ENCODE measurements at places on chromosomes 11 and 22.

DNA sequence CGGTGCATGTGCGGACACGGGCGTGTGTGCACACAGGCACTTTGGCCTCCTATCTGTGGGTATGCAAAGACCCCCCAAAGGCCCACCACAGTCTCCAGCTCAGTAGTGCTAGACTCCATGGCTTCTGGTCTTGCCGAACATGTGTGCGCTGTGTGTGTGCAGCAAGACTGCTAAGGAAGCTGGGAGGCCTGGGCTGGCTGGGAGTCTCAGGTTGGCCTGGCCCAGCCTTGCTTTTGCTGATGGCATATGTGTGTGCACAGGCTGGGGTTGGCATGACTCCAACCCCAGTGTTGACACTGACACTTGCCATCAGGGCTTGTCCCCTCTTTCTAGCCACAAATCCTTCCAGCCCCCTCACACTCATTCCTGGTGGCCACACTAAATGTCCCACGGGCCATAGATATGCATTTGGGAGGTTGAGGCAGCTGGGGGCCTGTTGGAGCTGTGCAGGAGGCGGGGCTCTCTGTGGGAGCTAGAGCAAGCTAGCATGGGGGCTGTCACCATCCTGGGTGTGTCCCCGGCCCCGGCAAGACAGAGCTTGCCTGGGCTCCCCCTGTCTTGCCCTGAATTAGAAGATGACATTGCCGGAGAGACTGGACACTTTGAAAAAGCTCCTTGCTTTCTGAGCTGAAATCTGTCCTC is 60.9 kb upstream of the NECTIN1 start:
- DNase-seq, result no peak

GRCh38 chr22:39318507-39319283 is 728 bp downstream of the RPL3 start:
- peak; percentile 56 for DNase-seq

DNA sequence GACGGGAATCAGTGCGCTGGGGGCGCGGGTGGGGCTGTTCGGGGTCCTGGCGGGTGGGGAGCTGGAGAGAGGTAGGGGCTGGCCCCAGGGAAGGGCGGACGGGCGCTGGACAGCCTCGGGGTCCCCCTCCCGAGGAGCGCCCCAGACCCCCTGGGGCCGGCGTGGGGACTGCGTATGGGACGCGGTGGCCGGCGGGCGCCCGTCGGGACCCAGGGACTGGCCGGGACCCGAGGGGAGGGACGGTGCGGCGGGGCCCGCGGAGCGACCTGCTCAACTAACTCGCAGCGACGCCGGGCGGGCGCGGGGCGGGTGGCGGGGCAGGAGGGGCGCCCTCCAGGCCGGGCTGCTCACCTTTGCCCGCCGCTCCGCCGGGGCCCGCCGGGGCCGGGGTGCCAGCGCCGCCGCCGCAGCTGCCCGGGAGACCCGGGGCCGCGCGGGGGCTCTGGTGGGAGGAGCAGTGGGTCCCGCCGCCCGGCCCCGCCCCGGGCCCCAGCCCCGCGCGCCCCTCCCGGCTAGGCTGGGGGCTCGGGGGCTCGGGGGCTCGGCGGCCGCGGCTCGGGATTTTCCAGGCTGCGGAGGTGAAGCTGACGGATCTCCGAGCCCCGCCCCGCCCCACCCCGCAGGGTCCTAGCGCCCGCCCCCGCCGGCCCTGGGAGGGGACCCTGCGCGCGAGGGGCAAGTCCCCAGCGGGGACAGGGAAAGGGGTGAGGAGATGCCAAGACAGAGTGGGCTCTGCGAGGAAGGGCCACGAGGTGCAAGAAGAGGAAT is 12.3 kb downstream of the STARD10 start:
- peak; percentile 90 for DNase-seq

- DNase-seq, result no peak
Observed at GRCh38 chr22:46583571-46583970, 36.6 kb upstream of the GRAMD4 start.

DNA sequence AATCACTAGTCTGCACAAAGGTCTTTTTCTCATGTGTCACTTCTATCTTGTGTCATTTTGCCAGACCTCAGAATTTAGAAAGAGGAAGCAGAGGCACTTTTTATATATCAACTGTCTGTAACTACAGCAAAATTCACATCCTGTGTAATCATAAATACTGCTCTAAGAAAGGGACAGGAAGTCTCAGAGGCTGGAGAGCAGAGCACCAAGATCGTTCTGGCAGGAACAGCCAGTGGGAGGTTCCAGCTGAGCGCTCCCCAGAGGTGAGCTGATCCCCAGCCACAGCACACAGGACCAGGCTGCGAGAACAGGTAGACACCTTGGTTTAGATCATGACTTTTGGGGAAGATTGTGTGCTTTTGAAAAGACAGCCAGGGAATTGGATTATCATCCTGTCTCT is at the start of gene MS4A7:
Gene MS4A7 (plus strand): TSS at position 179 of the 400 bp plus-strand sequence. CDS start 4,610 bp downstream, outside the sequence.
- no peak for DNase-seq

- peak; percentile 56 for DNase-seq
Observed at GRCh38 chr22:37681001-37681424, 5.1 kb upstream of the NOL12 start.

DNA sequence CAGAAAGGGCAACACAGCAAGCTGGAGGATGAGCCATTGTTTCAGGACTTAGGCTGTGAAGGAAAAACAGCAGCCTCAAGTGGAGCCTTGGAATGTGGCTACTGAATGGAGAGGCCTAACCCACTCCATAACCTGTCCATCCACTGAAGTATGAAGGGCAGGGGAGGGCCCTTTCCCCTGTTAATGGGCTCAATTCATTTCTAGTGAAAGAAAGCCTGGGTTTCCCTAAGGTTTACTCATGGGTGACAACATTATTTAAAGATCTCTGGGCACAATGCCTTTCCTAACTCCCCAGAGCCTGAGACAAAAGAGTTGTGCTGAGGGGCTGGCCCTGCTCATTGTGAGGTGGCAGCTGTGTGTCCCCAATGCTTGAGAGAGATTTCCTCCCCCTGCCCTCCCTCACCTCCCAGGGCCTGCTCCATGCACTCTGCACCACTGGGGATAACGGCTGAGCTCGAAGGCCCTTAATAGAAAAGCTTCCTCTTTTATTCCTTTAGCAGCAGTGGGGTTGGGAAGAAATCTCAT is 83.8 kb downstream of the ME3 start:
- DNase-seq, result no peak
